ENCODE measurements at places on chromosomes 12 and 14.

- no peak for DNase-seq
These were observed 193.5 kb upstream of the BCL2L14 start for GRCh38 chr12:11877102-11877826.

DNA sequence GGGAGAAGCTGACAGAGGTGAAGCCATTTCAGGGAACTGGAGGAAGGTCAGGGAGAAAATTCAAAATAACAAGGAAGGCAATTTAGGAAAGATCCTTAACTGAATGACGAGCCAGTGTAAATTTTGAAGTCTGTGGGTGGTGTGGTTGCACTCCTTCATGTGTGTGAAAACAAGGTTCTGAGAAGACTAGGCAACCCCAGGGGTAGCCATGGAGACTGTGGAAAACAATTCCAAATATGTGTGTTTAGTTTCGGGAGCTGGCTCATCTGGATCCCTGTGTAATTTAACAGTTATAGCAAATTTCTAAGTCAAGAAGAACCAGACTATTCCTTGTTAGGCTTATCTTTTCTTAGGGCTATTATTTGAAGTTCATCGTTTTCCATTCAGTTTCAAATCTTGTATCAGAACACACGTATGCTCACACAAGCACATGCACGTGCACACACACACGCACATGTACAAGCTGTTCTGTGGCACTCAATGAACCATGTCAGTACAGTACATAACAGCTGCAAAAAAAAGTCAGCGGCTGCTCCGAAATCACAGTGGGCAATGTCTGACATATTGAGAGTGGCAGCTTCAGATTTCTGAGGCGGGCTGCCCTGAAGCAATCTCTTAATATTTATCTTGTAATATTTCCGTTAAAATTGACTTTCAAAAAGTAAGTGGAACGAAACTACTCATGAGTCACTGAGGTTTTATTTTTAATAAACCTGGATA, 411.2 kb downstream of the AEBP2 start:
- no peak for DNase-seq

GRCh38 chr12:62914443-62915203, 20.3 kb downstream of the PPM1H start:
- DNase-seq: no peak

DNA sequence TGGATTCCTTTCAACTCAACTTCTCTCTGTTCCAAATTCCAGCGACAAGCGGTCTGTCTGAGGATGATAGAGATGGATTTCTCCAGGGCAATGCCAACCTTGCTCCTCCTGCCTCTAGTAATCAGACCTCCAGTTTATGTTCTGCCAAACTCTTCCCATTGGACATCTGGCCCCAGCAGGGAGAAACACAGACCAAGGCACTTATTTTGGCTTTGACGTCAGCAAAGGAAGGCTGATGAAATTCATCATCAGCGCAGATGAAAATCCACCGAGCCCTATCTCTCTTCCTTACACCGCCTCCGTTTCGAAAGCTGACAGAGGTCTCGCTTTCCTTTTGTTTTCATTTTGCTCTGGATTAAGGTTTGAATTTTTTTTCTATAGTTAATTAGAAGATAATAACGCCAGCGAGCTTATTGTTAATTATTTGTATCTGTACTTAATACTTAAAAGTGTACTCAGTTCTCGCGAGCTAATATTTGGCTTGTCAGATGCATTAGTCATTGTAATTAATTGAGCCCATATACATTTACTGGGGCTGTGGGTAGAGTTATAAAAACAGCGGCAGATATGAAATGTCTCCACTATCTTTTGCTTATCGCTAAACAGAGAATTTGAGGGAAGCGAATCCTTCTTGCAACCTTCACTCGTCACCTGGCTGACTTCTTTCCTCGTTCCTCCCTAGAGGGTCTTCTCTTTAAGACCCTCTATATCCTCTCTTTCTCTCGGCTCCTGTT, 35.9 kb upstream of the MED13L start:
- DNase-seq: no peak

DNA sequence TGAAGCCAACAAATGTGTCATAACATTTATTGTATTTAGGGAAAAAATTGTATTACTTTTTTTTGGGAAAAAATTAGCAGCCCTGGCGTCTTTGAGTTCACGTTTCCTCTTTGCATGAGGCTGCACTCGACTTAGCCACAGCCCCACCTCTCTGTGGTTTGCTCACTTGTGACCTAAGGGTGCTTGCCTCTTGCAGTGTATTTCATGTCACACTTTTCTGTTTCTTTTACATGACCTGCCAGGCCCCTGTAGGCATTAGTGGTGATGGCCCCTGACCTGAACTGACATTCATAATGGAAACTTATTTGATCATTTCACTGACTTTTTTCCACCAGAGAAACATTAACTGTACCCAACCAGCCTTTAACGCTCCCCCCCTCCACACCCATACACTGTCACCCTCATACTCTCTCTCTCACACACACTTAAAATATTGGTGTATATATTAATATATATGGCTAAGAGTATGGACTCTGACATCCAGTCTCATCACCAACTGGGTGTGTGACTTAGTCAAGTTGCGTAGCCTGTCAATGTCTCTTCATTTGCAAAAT, 122.9 kb downstream of the PRKCH start:
- DNase-seq: no peak

DNA sequence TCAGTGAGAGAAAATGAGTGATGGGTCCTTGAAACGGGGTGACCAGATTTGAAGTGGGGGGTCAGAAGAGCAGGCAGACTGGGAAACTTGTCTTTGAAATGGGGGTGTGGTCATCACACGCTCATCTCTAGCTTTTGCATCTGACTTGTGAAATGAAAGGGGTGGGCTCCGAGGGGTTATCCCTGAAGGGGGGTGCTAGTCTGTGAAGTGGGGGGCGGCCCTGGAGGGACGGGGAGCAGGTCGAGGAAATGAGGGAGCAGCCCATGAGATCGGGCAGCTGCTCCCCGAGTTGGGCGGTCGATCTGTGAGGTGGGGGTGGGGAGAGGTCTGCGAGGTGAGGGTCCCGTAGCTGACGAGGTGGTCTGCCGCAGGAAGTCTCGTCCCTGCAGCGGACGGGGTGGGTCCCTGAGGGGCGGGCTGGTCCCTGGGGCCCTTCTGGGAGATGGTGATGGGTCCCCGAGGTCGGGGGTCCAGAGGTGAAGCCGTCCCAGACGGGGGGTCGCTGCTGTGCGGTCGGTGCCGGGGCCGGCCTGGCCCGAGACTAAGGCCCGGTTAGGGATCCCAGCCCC, 542 bp downstream of the PXN start:
- DNase-seq: no peak

DNA sequence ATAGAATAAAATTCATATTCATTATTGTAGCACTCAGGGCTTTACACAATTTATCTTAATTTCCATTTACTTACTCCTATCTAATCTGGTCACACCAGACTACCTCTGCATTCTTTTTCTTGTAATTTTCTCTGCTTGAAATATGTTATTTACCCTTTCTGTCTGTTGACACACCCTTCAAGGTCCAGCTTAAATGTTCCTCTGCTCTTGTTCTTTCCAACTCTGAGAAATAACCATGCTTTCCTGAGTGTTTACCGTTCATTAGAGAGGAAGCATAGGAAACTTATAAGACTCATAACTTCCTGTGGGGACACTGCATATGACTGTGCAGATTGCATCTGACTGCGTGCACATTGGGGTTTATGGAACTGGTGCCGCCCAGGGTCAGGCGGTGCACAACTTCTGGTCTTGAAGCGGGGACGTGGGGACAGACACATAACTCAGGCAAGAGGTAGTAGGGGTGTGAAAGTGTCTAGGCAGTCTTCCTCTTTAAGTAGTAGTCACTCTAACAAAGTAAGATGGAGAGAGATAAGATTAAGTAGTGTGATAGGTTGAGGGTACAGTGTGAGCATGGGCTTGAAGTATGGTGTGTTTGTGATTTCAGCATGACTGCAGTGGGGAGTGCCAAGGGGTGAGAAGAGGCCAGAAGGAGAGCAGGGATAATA, 42.6 kb upstream of the FOXJ2 start:
- DNase-seq: peak; percentile 32

GRCh38 chr12:132066749-132067148, 77.4 kb downstream of the DDX51 start:
- no peak for DNase-seq

- DNase-seq: no peak
These were observed 15.6 kb downstream of the CNOT2 start for GRCh38 chr12:70258605-70259403.

DNA sequence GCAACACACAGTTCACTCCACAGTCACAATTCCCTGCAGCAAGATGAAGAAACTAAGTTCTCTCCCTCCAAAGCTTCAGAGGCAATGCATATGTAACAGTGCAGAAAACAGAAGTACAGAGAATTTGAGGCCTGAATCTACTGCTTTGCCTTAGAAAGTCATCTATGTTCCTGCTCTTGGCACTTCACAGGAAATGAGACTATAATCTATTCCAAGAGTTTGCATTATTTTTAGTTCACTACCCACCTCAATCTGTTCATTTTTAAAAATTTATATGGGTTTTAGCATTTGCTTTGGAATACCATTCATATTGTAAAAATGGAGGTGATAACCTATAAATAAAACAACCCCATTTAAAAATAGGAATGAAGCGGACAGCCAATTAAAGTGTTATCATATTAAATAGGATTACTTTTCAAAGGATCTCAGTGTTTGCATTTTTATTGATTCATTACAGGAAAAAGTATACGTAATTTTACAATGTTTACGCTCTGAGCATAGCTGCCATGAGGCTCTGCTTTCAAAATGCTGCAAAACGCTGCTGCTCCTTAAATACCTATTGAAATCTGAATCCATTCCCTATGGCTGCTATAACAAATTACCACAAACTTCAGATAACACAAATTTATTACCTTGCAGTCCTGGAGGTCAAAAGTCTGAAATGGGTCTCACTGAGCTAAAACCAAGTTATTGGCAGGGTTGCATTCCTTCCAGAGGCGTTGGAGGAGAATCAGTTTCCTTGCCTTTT, 60.0 kb downstream of the ARMH4 start:
- no peak for DNase-seq

DNA sequence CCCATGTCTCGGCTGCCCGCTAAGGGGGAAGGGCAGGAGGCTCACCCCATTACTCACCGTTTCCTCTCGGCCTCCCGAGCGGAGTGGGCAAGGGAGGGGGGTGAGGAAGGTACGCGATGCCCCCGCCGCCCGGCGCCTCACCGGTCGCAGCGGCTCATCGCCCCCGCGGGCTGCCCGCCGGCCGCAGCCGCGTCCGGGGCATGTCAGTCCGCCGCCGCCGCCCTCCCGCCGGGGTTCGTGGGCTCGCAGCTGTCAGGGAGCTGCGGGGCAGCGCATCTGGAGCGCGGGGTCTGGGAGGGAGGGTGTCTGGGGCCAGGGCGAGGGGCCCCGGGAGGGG, 461 bp downstream of the SLC8A3 start:
- DNase-seq: no peak

DNA sequence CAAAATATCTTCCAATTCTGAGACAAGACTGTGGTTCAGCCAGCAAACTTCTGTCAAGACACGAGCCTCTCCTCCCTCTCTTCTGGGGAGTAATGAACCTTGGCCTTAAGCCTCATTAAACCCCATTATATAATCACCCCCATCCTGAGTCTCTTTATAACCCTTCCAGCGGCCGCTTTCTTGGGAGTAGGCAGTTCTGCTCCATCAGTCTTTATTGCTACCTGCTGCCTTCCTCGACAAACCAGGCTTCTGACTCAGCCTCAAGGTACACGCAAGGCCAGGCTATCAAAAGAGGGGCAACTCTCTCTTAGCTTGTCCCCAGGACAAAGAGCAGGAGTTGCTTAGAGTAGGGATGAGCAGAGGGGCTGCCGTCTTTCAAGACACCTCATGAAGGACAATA, 300.8 kb upstream of the NOS1 start:
- DNase-seq: no peak

- DNase-seq: no peak
These were observed 494 bp downstream of the GCH1 start for GRCh38 chr14:54902143-54902520.

GRCh38 chr12:10368206-10369171, 21.4 kb downstream of the KLRK1 start:
- DNase-seq: no peak

GRCh38 chr14:48710133-48710532, 876.0 kb downstream of the RPS29 start:
- DNase-seq: no peak

- DNase-seq: no peak
These were observed 371.2 kb downstream of the BCL11B start for GRCh38 chr14:98900798-98901197.

DNA sequence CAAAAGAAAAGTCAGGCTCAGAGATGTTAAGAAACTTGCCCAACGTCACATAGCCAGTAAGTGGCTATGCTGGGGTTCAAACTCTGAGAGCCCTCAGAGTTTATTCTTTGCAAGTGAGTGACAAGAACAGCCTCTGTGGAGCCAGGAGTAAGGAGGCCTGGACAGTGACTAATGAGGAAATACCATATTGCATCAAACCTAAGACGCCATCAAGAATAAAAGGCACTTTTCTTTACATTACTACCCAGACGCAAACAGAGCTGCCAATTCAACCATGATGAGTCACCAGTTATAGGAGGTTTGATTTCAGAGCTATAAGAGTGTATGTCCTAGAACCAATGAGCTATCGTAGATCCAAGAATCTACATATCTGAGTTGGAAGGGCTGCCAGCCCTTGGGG, 9.4 kb downstream of the TNFRSF1A start:
- no peak for DNase-seq

GRCh38 chr12:47949441-47950341, 13.7 kb upstream of the TMEM106C start:
- DNase-seq: no peak

DNA sequence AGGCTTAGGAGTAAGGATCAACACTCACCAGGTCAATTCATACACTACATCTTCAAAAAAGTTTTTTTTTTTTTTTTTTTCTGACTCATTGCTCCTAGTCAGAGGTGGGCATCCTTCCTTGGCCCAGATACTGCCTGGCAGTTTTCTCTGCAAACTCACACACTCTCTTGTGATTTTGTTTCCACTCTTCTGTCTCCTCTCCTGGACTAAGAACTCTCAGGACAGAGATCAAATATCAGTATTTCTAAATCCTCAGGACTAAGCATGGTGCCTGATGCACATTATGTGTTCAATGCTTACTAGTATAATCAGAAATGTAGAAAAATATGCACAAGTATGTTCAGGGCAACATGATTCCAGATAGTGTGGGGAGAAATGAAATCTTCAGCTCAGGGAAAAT, 10.2 kb upstream of the PAH start:
- DNase-seq: no peak

DNA sequence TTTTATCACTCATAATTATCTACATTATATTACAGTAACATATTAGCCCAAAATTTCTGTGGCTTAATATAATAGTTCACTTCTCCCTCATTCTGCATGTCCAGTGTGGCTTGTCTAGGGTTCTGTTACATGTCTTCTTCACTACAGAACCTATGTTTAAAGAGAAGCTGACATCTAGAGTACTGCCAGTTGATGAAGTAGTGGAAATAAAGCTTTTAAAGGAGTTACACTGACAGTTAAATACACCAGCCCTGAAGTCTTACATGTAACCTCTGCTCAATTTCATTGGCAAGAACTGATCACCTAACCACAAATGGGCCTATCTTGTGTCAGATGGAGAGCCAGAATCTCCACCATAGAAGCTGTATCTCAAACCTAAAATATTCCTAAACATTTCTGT, 32.9 kb downstream of the RPS6KA5 start:
- no peak for DNase-seq

GRCh38 chr14:51360592-51360991, 120.5 kb downstream of the TMX1 start:
- DNase-seq: no peak

Measured in SIG-M5 (cell line).